Fibroblast of skin of left biceps (primary cell): ENCODE measurements at places on chromosomes 2 and 18.

DNA sequence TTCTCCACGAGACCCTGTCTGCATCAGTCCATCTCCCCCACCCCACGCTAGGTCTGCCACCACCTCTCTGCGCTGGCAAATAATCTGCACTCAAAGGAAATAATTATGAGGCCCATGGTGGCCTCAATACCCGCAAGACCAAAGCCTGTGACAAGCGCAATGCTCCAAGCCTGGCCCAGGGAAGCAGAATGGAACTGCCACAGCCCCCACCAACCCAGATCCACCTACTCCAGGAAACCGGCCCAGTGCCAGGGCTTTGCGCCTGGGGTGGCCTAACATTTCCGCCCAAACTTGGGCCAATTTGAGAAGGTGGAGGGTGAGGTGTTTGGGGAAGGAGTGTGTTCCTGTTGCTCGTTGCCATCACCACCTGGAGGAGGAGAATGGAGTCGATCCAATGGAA is 26.0 kb upstream of the ATOH8 start:
- no peak for DNase-seq

DNA sequence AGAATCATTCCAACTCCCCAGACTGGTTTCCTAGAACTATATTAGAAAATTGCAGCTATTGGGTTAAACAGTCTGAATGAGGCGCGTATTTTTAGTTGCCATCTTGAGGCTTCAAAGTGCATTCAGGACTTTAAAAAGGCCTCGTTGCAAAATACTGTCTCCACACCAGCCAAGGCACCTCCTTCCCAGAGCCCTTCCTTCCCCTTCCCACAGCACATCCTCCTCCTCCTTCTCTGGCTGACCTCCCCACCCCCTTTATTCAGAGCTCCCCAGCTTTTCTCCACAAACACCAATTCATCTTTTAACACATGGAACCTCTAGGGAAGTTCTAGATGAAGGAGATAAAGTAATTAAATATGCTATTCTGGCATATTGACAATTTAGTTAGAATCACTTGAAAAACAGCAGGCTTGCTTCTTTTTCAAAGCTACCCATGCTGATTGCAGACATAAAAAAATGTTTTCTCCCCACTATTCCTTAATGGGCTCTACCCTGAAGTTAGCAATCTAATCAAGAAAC is 90.3 kb downstream of the RTP5 start:
- DNase-seq, result no peak

GRCh38 chr18:51054764-51055163 is 24.8 kb downstream of the SMAD4 start:
- no peak for DNase-seq

DNA sequence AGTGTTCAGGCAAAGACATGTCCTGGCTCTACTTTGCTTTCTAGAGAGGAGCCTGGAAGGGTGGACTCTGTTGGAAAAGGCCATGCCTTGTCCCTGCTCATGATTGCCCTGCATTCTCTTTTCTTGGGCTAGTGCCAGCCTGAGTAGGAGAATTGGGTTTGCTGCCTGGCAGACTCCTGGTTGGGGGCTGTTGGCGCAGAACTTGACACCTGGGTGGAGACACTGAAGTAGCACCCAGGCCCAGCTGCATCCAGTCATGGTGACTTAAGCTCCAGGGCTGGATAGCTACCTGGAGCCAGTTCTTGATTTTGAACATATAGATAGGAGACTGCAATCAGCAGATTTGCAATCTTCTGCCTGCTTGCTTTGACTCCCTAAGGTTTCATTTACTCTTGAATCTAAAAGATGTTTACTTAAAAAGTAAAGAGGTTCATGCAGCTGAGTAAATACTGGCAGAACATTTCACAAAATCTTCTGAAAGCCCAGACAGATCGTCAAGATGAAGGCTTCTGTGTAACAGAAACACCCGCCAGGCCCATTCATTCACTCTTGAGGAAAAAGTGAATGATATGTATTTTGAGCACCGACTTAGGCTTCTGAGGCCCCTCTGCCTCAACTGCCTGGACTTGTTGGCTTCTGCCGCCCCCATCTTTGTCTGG is 38.0 kb upstream of the YWHAQ start:
- no peak for DNase-seq

- peak; percentile 76 for DNase-seq
These were observed 25.5 kb upstream of the YWHAQ start for GRCh38 chr2:9656270-9656766.

DNA sequence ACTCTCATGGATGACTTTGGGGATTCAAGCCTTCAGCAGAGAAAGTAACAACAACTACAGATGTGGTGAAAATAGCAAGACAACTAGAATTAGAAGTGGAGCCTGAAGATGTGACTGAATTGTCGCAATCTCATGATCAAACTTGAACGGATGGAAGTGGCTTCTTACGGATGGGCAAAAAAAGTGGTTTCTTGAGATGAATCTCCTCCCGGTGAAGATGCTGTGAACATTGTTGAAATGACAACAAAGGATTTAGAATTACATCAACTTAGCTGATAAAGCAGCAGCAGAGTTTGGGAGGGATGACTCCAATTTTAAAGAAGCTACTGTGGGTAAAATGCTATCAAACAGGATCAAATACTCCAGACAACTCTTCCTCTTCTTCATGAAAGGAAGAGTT is 43.1 kb downstream of the AAK1 start:
- DNase-seq, result no peak

GRCh38 chr2:187261705-187262104 is 186.3 kb downstream of the CALCRL start:
- no peak for DNase-seq

GRCh38 chr2:10802657-10803056 is 9.9 kb downstream of the PDIA6 start:
- no peak for DNase-seq

- no peak for DNase-seq
These were observed 19.3 kb downstream of the HNMT start for GRCh38 chr2:137983581-137983980.

- no peak for DNase-seq
These were observed 42.4 kb upstream of the DDX18 start for GRCh38 chr2:117771969-117772630.

DNA sequence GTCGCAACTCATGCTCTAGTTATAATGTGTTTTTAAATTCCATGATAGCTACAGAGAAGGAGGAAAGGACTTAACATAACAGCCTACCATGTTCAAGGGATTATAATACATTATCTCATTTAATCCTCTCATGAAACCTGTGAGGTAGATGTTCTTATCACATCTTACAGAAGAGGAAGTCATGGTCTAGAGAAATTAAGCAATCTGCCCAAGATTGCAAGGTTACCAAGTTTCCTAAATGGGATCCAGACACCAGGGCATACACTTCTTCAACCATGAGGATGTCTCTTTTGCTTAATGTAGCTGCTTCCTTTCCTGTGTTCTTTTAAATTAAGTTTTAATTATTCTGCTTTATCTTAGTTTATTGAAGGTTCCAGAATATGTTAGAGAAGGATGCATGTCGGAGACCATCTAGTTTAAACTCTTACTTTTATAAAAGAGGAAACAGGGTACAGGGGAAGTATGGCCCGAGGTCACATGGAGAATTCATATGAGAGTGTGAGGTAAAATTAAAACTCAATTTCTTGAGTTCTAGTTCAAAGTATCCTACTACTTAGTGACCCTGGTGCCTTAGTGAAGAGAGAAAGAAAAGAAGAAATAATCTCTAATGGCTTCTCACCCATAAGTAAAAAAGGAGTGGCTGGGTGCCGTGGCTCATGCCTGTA is 3.6 kb upstream of the IL1A start:
- DNase-seq, result no peak

DNA sequence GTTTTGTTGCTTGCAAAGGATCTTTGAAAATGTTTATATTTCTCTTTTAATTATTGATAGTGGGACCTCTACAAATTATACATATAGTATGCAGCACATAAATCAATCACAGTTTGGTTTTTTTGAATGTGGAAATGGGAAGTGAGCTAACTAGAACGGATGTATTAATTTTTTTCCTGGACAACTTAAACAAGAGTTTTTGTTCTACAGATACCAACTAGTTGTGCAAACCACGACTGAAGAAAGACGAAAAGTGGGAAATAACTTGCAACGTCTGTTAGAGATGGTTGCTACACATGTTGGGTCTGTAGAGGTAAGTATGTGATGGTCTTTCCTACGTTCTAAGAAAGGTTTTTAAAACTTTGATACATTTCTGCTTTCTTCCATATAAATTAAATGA is 39.2 kb downstream of the NDC80 start:
- no peak for DNase-seq

DNA sequence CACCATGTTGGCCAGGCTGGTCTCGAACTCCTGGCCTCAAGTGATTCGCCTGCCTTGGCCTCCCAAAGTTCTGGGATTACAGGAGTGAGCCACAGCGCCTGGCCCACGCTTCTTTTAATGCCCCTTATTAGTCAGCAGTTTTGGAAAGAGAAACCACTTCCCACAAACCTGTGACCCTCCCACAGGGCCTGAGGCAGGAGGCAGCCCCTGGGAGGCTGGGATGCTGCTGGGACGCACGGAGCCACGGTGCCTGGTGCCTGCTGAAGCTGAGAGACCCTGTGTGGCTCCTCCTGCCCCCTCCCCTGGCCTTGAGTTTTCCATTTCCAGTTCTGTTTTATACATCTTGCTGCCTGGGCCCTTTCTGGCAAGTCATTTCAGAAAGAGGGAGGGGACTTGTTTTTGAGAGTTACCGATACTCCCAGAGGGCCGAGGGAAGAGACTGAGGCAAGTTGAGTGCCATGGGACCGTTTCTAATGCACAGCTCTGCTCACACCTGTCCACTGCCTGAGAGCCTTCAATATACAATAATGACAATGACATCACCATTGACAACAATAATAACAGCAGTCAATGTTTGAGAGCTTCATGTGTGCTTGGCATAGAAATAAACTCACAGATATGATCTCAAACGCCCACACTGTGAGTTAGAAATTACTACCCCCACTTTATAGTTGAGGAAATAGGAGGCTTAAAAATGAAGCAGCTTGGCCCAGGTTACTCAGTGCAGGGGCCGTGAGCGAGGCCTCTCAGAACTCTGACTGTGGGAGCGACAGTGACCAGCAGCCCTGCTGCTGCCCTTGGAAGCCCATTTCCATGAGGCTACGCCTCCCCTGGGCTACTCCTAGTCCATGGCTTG is 78.1 kb upstream of the YWHAQ start:
- no peak for DNase-seq

GRCh38 chr18:54906331-54907185 is 52.7 kb downstream of the CCDC68 start:
- peak; percentile 49 for DNase-seq

DNA sequence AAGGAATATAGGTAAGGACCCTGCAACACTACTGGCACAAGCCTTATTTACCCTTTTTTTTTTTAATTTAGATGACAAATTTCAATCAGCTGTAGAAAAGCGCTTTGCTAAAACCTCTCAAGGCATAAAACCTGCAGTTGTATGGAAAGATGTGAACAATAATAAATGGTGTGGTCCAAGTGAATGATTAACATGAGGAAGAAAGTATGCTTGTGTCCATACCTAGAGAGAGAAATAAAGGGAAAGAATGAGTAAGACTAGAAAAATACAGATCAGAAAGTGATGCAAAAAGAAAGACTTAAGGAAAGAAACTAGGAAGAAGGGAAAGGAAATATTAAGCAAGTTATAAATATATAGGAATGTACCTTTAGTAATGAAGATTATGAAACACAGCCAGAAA is 119.2 kb upstream of the SCN7A start:
- no peak for DNase-seq

- no peak for DNase-seq
These were observed 124.3 kb upstream of the PELI1 start for GRCh38 chr2:64268330-64269048.

- DNase-seq, result no peak
These were observed 122.5 kb upstream of the NCKAP5 start for GRCh38 chr2:133690780-133691179.

DNA sequence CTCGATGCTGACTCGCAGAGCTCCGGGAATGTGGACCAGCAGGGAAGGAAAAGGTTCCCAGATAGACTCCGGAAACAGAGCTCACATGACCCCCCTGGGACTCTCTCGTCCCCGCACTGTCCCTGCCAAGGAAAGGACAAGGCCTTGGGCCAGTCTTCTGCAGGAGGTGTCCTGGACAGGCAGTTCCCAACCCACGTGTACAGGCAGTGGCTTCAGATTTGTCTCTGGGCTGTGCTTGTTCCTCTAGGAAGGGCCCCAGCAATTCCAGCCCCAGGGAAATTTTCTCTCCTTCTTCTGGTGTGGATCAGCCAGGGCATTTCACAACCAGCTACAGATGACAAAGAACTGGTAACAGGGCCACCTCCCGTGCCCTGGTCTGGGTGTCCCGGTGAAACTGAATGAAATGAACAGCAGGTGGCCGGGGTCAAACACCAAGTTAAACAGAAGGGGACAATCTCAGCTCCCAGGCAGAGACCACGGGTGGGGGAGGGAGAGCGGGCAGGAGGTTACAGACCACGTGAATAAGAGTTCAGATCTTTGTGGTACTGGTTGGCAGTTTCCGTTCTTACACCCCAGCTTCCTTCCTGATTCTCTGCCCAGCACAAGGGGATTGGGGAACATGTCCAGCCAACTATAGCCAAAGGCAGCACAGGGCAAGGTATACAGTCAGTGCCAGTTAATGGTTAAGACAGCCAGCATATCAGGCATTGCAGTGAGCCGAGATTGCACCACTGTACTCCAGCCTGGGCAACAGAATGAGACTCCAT is 52.2 kb upstream of the CAB39 start:
- DNase-seq, result no peak

GRCh38 chr18:240175-240574 is 27.7 kb downstream of the THOC1 start:
- no peak for DNase-seq

DNA sequence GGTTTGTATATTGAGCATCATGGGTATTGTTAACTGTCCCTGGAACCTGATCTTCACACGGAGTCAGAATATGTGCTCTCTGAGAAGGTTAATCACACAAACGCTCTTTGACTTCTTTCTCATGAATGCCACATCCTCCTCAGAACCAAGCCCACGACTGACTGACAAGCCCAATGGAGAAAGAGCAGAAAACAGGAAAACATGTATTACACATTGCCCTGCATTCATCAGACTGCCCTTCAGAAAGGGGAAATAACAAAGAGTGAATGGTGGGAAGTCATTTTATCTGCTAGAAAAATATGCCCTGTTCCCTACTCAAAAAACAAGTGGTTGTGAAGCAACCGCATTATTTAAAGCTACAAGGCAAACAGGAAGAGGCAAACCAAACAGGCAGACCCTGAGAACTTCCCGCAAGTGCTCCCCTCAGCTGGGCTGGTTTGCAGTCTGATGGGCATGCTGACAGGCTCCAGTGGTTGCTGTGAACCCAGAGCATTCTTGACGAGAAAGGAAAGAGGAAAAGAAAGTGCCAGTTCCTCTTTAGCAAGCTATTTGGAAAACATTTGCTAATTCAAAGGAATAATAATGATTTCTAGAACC is 172.9 kb upstream of the SETBP1 start:
- no peak for DNase-seq

GRCh38 chr2:179247318-179248023 is 17.2 kb downstream of the SESTD1 start:
- no peak for DNase-seq

DNA sequence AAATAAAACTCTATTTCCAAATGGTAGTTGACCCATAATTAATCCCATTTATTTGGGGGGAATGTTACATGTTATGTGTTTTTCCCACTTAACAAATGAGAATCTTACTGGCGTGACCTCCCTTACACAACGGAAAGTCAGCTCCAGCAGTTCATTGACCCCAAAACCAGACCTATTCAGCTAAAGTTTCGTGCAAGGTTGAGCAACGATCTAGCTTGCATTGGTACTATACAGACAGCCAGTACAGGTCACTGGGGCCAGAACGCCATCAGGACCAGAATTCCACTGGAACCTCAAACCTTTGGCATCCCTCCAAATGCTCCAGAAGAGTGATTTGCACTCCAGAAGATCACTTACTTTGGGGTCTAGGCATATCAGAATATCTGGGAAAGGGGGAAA is 6.8 kb upstream of the CTAGE1 start:
- DNase-seq, result no peak
